ENCODE measurements at places on chromosomes 16 and 17.

DNA sequence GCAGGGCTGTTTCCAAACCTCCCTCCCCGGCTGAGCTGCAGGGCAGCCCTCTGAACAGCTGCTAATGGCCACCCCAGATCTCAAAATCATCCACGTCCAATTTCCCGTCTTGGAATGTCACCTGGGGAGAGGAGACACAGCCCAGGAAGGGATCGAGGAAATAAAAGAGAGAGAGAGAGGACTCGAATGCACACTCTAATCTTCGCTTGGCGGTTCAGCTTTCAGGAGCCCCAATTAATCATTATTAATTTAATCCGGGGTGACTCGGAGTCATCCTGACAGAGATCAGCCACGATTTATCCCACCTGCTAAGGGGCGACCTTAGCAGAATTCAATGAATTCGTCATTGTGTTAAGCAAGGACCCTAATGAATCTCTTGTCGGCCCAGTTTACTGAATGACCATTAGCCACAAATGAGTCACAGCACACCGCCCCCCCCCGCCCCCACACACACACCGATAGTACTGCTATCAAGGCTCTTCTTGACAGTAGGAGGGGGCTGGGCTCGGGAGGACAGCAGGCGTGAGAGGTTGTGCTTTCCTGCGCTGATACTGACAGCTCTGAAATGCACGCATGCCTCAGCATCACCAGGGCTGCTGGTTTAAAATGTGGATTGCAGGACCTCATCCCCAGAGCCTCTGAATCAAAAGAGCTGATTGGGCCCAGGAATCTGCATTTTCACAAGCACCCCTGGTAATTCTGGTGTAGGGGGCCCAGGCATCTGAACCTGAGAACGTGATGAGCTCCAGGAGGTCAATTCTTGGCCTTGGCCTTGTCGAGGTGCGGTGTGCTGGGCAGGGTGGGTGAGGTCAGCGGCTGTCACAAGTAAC is 190.0 kb upstream of the CIBAR2 start:
- DNase-seq: no peak

GRCh38 chr17:68627956-68628575 is 26.9 kb upstream of the FAM20A start:
- DNase-seq: no peak

DNA sequence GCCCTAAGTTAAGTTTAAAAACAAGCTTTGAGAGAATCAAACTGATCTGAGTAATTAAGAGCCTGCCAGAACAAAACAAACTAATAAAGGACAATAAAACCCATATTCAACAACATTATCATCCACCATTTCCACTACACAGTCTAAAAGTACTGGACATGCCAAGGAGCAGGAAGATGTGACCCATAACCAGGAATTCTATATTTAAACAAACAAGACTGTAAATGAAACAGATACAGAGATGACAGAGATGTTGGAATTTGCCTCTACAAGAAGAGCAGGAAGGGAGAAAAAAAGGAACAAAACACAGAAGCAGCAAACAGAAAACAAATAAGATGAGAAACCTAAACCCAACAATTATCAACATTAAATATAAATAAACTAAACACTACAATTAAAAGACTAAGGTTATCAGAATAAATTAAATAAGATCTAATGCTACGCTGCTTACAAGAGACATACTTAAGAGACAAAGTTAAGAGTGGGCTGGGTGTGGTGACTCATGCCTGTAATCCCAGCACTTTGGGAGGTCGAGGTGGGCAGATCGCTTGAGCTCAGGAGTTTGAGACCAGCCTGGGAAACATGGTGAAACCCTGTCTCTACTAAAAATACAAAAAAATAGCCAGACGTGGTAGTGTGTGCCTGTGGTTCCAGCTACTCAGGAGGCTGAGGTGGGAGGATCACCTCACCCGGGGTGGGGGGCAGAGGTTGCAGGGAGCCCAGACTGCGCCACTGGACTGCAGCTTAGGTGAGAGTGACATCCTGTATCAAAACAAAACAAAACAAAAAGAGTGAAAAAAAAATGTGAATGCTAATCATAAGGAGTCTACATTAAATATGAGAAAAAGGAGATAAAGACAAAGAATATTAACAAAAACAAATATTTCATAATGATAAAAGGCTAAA is 50.6 kb downstream of the CREBBP start:
- no peak for DNase-seq

DNA sequence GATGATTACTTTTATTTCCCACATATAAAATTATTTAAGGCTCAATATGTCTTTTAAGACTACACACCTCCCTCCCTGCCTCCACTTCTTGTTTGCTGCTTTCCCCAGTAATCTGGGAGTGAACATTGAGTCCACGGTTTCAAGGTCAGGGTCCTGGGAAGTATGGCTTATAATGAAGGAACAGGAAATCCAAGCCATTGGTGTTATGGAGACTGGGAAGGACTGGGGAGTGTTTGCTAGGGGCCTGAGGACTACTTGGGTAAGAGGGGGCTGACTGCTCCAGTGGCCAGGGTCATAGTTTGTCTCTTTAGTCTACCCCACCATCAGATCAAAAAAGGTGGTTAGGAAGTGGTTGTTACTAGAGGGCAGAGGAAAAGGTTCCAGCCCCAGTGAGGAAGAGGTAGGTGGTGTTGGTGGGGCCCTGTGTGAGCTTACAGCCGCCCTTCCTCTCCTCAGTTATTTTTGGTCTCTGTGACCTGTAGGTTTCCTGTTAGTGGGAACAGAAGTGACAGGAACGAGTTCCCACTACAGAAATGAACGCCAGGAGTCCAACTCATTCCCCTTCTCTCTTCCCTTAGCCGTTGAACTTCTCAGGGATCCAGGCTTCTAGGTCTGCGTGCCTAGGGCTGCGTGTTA is 742 bp upstream of the SLC16A13 start:
- DNase-seq: no peak

DNA sequence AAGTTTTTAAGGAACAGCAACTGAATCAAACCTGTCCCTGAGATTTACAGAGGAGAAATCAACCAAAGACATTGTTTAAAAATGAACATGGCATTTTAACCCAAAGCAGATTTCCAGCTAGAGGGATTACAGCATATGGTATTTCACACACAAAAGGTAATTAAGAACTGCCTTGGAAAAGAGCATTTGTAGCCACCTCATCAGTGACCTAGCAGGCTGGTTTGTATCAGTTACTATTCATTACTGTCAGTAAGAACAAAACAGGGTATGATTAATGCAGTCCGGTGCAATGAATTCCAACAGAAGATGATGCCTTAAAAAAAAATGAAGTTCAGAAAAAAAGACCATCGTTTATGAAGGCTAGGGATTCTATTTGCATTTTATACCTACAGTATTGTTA is 219.9 kb downstream of the CHD9NB start:
- no peak for DNase-seq

DNA sequence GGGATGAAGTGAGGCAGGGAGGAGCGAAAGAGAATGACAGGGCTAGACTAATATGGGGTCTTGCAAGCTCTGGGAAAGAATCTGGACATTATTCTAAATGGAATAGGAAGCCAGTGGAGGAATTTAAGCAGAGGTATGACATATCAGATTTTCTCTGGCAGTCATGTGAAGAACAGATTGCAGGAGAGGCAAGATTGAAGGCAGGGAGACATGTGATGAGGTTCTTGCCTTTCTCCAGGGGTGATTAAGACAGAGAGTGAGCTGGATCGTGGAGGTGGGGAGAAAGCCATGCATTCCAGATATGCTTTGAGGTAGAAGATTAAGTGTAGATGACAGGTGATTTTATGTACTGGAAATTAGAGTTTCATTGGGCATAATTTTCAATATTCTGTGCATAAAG is 4.3 kb upstream of the THAP11 start:
- DNase-seq: no peak

DNA sequence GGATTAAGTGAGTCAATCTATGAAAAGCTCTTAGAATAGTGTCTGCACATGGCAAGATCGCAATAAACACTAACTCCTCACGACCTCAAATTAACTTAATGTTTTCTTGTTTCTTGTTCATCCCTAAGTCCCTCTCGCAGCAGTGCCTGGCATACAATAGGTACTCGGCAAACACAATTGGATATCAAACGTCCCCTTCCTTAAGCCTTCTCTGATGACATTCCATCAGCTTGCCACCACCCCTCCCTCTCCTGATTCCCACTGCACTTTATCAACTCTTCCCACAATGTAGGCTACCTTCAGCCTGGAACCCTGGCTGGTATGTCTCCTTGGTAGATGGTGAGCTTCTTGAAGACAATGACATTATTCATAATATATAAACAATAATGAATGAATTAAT is 33.3 kb downstream of the CCDC42 start:
- no peak for DNase-seq

DNA sequence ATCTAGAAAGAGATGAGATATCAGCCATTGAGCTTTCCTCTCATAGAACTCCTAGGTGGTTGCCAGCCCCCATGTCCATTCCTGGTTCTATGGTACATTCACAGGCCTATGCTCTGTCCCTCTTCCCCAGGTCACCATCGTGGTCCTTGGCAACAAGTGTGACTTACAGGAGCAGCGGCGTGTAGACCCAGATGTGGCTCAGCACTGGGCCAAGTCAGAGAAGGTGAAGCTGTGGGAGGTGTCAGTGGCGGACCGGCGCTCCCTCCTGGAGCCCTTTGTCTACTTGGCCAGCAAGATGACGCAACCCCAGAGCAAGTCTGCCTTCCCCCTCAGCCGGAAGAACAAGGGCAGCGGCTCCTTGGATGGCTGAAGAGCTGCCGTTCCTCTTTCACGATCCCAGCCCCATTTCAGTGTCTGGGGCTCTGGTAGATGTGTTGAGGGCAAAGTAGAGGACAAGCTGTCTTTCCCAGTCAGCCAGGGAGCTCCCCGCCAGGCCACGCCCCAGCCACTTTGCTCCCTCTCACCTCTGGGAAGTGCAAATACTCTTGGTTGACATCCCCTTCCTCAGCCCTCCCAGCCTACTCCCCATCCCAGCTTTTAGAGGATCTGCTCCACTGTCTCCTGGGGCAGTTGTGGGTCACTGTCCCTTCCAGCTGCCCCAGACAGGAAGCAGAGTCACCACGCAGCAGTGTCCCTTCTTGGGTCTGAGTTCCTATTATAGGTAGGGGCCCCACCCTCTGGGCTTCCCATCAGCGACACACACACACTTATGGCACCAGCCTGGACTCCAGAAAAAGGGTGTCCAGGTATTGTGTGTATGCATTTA is 3.8 kb downstream of the NKIRAS2 start:
- no peak for DNase-seq

- peak; percentile 71 for DNase-seq
Measured at GRCh38 chr16:11254913-11255736, 879 bp downstream of the SOCS1 start.

DNA sequence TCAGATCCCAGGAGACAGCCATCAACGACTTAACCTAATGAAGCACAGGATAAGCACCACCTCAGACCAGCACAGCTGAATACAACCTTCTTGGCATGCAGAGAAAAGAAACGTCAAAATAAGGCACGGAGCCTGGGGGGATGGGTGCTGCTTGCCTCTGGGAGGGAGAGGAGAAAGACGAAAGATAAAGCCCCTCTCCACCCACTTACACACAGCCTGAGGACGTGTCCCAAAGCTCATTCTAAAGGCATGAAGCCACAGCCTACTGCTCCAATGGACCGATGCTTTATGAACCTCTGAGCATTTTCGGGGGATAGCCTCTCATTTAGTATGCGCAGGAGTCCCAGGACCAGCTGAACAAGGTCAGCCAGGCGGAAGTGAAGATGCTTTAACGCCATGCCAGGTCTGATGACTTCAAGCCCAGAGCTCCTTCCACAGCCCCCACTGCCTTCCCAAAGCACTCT is 31.1 kb downstream of the ST3GAL2 start:
- no peak for DNase-seq

GRCh38 chr17:13542636-13543035 is 59.1 kb downstream of the HS3ST3A1 start:
- DNase-seq: no peak

- DNase-seq: no peak
Measured at GRCh38 chr17:19247473-19247872, 10.3 kb downstream of the EPN2 start.

DNA sequence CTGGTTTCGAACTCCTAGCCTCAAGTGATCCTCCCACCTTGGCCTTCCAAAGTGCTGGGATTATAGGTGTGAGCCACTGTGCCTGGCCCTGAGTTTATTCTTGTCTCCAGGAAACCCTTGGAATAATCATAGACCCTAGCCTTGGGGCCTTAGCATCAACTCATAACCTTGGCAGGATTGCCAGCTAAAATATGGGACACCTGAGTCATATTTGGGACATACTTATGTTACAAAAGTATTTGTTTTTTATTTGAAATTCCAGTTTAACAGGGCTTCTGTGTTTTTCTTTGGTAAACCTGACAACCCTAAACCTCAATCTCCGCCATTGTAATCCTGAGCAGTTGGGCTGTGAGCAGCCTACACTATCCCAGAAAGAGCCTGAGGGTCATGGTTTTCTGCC is 28.6 kb upstream of the TNS4 start:
- no peak for DNase-seq

GRCh38 chr16:89721546-89722391 is 432 bp downstream of the ZNF276 start:
- DNase-seq: peak; percentile 72

DNA sequence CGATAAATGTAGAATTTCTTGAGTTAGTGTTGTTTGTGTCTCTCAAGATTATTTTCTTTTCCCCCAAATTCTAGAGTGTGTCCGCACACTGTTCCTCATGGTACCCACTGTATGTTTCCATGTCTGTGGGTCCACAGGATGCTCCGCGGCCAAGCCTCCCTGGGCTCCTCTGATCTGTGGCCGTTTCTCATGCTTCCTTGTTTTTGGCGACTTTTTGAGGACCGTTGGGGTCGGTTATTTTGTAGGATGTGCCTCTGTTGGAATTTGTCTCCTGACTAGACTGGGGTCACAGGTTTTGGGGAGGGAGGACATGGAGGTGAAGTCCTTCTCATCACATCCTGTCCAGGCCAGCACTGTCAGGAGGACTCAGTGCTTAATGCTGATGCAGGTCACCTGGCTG is 140.0 kb downstream of the LAT start:
- no peak for DNase-seq

GRCh38 chr17:15475631-15476354 is 8.4 kb upstream of the CDRT4 start:
- no peak for DNase-seq

GRCh38 chr17:64387145-64387473 is 3.6 kb downstream of the PECAM1 start:
- no peak for DNase-seq

DNA sequence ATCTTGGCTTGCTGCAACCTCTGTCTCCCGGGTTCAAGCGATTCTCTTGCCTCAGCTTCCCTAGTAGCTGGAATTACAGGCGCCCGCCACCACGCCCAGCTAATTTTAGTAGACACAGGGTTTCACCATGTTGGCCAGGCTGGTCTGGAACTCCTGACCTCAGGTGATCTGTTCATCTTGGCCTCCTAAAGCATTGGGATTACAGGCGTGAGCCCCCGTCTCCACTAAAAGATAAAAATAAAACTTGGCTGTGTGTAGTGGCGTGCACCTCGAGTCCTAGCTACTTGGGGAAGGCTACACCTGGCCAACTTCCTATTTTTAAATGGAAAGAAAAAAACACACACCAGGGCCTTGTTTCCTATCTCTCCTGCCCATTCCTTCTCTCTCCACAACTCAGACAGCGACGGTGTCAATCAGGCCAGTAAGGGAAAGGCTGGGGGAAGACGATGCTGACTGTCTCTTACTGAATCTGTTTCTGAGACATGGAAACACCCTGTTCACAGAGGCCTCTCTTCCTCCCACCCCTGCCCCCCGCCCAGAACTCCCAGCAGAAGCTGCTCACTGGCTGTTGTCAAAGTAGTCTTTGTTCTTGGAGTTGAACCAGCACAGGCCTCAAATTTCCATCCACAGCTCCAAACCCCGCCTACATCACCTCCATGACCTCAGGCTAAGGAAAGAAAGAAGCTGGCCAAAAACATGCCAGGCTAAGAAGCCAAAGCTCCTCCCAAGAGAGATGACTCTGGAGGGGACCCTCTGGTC is 96.6 kb downstream of the NXN start:
- DNase-seq: no peak

Data from right forelimb (tissue), 1 donor.